Endothelial cell of umbilical vein (primary cell): ENCODE measurements at places on chromosomes 7 and 10. TPM values are rescaled to one million over a fixed set of nuclear protein-coding genes. Genes with fewer than 3 reads are reported as not detected.

- no peak overlapping the region for H3K4me3 ChIP-seq
- no peak for DNase-seq
- H3K27ac ChIP-seq, result no peak overlapping the region
- H3K4me1 ChIP-seq, result no peaks in the 10 kb centered on the region
Observed at GRCh38 chr10:64571056-64571455, 1049.9 kb downstream of the REEP3 start.

GRCh38 chr10:86333826-86334487, 32.6 kb downstream of the GRID1 start:
- no peak overlapping the region for H3K27ac ChIP-seq
- H3K4me3 ChIP-seq, result no peak overlapping the region
- no peaks in the 10 kb centered on the region for H3K4me1 ChIP-seq
- no peak for DNase-seq
- no peaks in the 10 kb centered on the region for H3K36me3 ChIP-seq

- DNase-seq, result no peak
- H3K36me3 ChIP-seq, result no peaks in the 10 kb centered on the region
- peaks cover 4% of the 10 kb centered on the region for H3K4me1 ChIP-seq
- H3K27me3 ChIP-seq, result peaks cover 4% of the 10 kb centered on the region
Observed at GRCh38 chr10:113390896-113391295, 162.0 kb upstream of the HABP2 start.

GRCh38 chr10:8389630-8390029, 335.1 kb downstream of the GATA3 start:
- peaks cover 22% of the 10 kb centered on the region for H3K4me1 ChIP-seq
- no peaks in the 10 kb centered on the region for H3K27me3 ChIP-seq
- no peak overlapping the region for H3K27ac ChIP-seq
- peak; percentile 60 for DNase-seq
- no peaks in the 10 kb centered on the region for H3K36me3 ChIP-seq

DNA sequence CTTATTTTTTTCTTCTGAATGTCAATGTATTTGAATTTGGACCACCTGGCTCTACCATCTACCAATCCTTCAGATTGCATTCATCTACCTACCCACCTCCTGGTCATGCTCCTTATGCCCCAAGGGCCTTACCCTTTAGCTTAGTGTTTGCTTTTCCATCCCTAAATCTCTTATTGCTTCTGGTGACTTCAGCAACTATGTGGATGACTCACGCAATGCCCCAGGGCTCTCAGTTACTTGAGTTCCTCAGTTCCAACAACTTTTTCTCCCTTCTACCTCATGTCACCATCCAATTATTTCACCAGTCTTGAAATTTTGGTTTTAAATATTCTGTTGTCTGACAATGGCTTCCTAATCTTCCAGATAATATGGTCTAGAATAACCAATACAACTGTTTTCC, 118.9 kb downstream of the CFAP58 start:
- H3K27me3 ChIP-seq, result no peaks in the 10 kb centered on the region
- H3K4me3 ChIP-seq, result no peak overlapping the region
- H3K36me3 ChIP-seq, result no peaks in the 10 kb centered on the region
- DNase-seq, result no peak
- H3K27ac ChIP-seq, result no peak overlapping the region

The RADIL gene
- total RNA-seq, result 1.0 and 2.5 TPM in 2 replicates

- no peaks in the 10 kb centered on the region for H3K27me3 ChIP-seq
- no peaks in the 10 kb centered on the region for H3K36me3 ChIP-seq
Observed at GRCh38 chr7:82373926-82374635, 69.5 kb downstream of the CACNA2D1 start.

- no peaks in the 10 kb centered on the region for H3K4me1 ChIP-seq
- H3K27me3 ChIP-seq, result no peaks in the 10 kb centered on the region
- no peak overlapping the region for H3K4me3 ChIP-seq
- no peak for DNase-seq
- H3K27ac ChIP-seq, result no peak overlapping the region
- no peaks in the 10 kb centered on the region for H3K36me3 ChIP-seq
Observed at GRCh38 chr7:49174396-49174795, 250.0 kb downstream of the CDC14C start.

GRCh38 chr7:113664867-113665266, 253.9 kb downstream of the PPP1R3A start:
- no peaks in the 10 kb centered on the region for H3K36me3 ChIP-seq
- no peak for DNase-seq
- no peaks in the 10 kb centered on the region for H3K4me1 ChIP-seq
- H3K4me3 ChIP-seq, result no peak overlapping the region

The CCDC146 gene
- 2.2 and 2.6 TPM in 2 replicates for total RNA-seq

The DYNC1I1 gene
- total RNA-seq, result 3.3 and 3.6 TPM in 2 replicates

DNA sequence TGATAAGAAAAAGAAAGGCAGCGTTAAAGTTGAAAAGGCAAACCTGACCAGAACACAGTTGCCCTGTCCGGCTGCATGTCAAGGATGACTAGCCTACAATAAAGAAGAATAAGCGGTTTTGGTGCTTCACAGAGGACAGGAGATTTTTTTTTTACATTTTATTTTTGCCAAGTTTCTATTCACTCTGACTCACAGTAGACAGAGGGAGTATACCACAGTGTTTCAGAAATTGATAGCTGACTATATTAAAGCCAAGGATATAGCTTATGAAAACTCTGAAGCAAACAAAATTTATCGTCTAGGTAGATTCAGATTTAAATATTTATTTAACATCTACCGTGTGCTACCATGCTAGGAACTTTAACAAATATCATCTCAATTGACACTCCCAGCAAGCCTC, 16.9 kb upstream of the POLR1F start:
- no peaks in the 10 kb centered on the region for H3K36me3 ChIP-seq
- no peak overlapping the region for H3K4me3 ChIP-seq
- H3K27ac ChIP-seq, result no peak overlapping the region
- no peak for DNase-seq

DNA sequence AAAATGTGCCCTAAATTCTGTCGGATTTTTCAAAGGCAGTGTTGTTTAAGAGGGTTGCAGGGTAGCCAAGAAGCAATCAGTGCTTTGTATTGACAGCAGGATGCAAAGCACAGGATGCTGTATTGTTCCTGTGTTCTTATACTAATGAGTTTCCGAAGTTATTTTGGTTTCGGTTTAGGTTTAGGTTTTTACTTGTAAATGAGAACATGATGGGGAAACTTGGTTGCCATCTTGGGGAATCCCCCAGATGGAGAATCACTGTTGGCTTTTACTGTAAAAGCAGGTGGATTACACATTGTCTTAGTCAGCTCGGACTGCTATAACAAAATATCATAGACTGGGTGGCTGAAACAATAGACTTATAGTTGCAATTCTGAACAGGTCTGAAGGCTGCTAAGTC, 72.1 kb downstream of the INHBA start:
- H3K4me1 ChIP-seq, result no peaks in the 10 kb centered on the region
- H3K27ac ChIP-seq, result no peak overlapping the region
- no peak overlapping the region for H3K4me3 ChIP-seq
- peak; percentile 14 for DNase-seq

The ST8SIA6 gene
- total RNA-seq, result 0.35 and 0.51 TPM in 2 replicates

DNA sequence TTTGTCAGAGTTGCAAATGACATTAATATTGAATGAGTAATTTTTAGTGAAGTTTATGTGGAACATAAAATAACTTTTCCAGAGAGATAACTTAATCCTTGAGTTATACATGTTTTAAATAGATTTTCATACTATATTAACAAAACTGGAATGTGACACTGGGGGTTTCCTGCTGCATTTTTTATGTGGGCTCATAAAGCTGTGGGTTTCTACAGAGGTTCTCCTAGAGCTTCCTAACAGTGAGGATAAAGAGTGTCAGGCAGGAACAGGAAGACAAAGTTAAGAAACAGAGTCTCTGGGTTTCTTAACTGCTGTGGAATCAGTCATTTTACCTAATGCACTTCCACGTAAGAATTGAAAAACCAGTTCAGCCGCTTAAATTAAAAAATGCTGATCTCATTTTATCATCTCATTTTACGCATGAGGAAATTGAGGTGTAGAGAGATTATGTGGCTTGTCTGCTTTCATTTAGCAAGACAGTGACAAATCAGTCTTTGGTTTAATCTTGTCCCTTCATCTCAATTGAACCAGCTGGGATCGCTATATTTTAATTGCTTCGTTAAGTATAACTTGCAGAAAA, 5.0 kb downstream of the CD36 start:
- no peaks in the 10 kb centered on the region for H3K36me3 ChIP-seq
- no peak overlapping the region for H3K4me3 ChIP-seq
- DNase-seq, result no peak
- H3K27ac ChIP-seq, result no peak overlapping the region
- H3K4me1 ChIP-seq, result no peaks in the 10 kb centered on the region

The RNLS gene
- total RNA-seq, result 2.5 and 3.6 TPM in 2 replicates

GRCh38 chr10:91352760-91353159, 57.4 kb upstream of the HECTD2 start:
- H3K36me3 ChIP-seq, result no peaks in the 10 kb centered on the region
- peaks cover 13% of the 10 kb centered on the region for H3K4me1 ChIP-seq

DNA sequence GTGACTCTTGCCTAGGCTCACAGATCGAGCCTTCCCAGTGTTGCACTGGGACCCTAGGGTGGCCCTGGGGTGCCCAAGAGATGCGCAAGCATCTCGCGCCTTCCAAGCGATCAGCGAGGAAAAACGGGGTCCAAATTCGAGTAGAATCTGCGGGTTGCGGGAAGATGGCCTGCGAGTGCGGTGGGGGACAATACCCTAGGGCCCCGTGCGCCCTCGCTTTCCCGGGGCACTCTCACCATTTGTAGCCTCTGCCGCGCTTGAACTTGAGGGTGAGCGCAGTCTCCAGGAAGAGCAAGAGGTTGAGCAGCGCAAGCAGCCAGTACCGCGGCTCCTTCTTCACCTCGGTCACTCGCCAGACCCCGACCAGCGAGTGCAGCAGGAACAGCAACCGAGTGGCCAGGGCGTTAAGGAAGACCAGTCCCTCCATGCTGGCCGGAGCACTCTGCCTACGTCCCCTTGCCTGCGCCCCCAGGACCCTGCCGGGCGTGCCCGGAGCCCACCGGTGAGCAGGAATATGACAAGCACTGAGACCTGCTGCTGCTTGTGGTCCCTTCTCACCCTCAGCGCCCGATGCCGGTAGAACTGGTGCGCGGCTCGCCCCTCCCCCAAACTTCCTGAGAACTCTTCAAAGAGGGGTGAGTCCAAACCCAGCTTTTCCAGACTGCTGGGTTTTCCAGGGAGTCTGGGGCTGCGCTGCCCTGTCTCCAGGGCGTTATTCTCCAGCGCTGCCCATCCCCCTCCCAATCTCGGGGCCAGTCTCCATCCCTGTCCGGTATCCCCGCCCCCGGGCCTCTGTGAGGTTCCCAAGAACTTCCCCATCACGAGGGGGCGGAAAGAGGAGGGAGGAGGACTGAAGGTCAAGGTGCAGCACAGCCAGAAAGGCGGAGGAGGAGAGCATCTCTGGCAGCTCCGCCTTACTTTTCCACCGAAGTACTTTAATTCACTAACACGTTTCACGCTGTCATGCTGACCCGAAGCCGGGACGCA, at the start of gene TMEM26:
TSS of gene TMEM26 (minus strand) at position 727 of the 987 bp plus-strand sequence. CDS start at position 427, 300 bp downstream.
- no peaks in the 10 kb centered on the region for H3K36me3 ChIP-seq
- peak within 1 kb of the TSS; percentile 36 for H3K4me3 ChIP-seq
- DNase-seq, result peak; percentile 43
- H3K27ac ChIP-seq, result no peak within 1 kb of the TSS

GRCh38 chr10:59078978-59079377, 97.5 kb upstream of the PHYHIPL start:
- peaks cover 2% of the 10 kb centered on the region for H3K27me3 ChIP-seq
- H3K27ac ChIP-seq, result no peak overlapping the region
- no peak for DNase-seq

DNA sequence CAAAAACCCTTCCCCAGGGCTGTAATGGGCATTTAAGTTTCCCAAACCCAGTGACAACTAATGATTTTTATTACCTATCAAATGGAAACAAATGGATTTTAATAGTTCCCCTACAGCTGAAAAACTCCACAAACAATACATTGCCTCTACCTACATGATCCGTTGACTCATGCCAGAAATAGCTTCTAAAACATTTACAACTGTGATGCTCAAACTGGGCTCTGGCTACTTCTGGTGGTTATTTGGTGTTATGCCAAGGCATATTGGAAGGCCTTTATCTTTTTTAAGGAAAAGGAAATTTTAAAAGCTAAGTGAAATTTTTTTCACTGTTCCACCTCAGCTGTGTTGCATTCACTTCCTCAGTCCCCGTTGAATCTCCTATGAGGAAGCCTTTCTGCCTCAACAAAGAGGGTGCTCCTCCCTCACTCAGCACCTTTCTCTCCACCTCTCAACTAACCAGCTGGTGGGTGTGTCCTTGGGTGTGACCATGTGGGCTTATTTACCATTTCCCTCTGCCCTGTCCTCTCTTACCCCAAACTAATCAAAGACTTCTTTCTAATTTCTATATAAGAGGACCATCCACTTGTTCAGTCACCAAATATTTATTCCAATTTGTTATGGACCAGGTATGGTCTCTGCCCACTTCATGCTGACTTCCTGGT, 82.9 kb downstream of the PRTFDC1 start:
- no peak overlapping the region for H3K27ac ChIP-seq
- peak; percentile 45 for DNase-seq
- H3K27me3 ChIP-seq, result no peaks in the 10 kb centered on the region

DNA sequence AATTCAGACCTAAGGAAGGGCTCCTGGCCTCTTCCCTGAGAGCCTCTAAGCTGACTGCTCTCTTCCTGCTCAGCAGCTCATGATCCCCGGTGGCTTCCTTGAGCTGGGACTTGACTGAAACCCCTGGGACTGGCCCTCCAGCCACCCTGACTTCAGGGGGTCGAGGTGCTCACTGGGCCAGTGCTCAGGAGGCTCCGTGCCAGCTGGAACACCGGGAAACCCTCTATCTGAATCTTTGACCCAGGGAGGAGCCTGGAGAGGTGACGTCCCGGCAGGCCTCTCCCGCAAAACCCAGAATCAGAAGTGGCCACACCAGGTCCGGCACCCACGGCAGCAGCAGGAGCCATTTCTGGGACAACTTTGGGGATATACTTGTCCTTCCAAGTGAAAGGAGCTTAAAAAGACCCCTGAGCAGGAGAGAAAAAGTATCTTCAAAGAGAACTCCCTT, 110.7 kb downstream of the WDR37 start:
- H3K27ac ChIP-seq, result no peak overlapping the region
- no peaks in the 10 kb centered on the region for H3K4me1 ChIP-seq
- no peak for DNase-seq
- no peaks in the 10 kb centered on the region for H3K36me3 ChIP-seq
- no peak overlapping the region for H3K4me3 ChIP-seq

The PTEN gene
- total RNA-seq, result 75.3 and 76.9 TPM in 2 replicates

The LRRN3 gene
- total RNA-seq, result not detected in 2 replicates

The CPVL gene
- total RNA-seq, result not detected in 2 replicates

GRCh38 chr7:109407756-109408155, 838.1 kb downstream of the DNAJB9 start:
- no peaks in the 10 kb centered on the region for H3K27me3 ChIP-seq
- H3K27ac ChIP-seq, result no peak overlapping the region
- H3K4me3 ChIP-seq, result no peak overlapping the region
- H3K36me3 ChIP-seq, result no peaks in the 10 kb centered on the region

DNA sequence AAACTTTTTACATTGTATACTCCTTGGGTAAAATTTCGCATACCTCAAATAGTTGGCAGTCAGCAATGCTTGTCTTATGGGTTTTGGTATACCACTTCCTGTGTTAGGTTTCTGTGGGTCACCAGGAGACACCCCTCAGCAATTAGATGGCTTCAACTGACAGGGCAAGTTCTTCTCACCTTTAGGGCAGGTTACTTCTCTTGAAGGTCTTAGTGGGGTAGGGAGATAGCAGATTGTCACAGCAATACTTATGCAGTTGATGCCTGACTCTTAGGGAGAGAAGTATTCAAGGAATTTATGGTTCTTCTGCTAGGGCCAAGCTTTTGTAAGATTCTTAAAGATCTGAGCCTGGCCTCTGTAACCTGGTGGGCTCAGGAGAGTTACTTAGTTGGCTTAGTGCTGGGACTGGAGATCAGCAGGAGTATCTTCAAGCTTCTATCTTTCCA, 42.9 kb downstream of the MKLN1 start:
- DNase-seq, result no peak
- no peak overlapping the region for H3K27ac ChIP-seq
- H3K4me3 ChIP-seq, result no peak overlapping the region

The FGFR2 gene
- total RNA-seq, result not detected in 2 replicates
